HuH-7.5 (cell line): ENCODE measurements at places on chromosomes 5 and 9.

- DNase-seq = no peak
Observed at GRCh38 chr5:115417076-115417475, 120.6 kb upstream of the CCDC112 start.

DNA sequence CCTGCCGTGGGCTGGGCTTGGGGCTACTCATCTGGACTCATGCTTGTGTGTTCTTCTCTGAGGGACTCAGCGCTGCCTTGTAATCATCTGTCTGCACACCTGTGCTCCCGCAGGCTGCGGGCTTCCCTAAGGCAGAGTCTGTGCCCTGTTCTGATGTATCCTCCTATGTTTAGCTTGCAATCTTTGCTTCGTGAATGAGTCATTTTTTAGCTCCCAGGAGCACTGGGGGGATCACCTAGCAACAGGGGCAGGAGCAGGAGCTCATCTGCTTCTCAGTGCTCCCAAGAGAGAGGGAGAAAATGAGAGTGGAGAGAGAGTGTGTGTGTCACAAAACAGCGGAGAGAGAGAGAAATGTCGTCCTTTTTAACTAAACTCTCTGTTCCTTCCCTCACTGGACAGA, 202.4 kb upstream of the ZNF618 start:
- DNase-seq = no peak

DNA sequence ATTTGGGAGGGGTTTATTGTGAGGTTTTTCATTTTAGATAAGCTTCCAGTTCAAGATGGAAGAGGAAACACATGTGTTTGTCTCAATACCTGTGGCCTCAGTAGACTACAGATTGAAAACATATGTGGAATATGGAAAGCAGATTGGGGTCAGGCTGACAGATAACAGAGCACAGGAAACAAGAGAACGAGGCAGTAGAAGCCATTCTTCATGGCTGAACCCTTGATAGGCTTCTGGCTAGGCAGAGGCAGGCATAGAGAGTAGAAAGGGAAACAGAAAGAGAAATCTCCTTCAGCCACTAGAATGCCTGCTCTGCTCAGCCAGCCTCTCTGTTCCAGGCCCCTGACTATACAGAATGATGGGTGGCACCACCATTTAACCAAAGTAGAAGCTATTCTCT, 152.5 kb downstream of the MUSK start:
- no peak for DNase-seq

GRCh38 chr9:91562416-91562815, 138.8 kb upstream of the NFIL3 start:
- no peak for DNase-seq

DNA sequence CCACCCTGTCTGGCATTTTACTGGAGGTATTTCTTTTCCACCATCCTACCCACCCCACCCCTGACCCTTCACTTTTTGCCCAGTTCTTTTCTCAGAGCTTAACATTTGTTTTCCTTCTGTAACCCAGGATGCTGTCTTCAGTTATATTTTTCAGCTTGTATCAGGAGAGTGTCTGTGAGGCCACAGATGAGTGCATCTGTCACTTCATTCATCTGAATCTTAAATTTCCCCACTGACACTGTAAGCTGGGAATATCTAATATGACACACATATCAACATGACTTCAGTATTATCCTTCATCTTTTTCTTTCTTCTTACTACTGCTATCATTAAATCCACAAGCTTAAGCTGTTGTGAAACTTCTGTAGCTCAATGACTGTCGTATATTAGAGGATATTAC, 4.9 kb downstream of the MARCHF3 start:
- DNase-seq = no peak

- DNase-seq = no peak
Observed at GRCh38 chr5:154238776-154239481, 48.4 kb downstream of the GALNT10 start.

GRCh38 chr9:82558346-82558745, 504.6 kb downstream of the RASEF start:
- no peak for DNase-seq

DNA sequence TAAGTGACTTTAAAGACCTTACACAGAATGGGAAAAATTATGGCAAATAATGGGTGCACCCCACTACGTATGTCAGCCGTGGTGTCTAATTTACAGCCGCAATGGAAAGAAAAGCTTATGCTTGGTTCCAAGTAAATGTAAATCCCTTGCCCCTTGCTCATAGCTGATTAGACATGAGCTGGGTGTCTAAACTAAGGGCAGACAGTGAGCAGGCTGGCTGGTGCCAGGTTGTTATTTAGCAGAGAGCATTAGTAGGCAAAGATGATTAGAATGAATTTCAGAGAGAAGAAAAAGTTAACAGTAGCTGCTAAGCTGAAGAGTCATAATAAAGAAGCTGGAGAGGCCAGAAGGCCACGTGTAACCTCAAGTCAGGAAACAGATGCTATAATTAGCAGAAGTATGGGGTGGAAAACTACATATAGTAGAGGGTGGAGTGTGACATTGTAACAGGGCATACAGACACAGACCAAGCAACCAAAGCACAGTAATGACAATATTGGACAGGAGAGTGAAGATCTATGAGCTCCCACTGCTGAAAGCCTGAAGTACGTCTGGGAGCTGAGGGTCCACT, 257.7 kb downstream of the MCTP1 start:
- no peak for DNase-seq

GRCh38 chr5:73654171-73654811, 28.3 kb downstream of the ARHGEF28 start:
- DNase-seq = no peak

GRCh38 chr9:72788966-72789735, 163.7 kb downstream of the ALDH1A1 start:
- no peak for DNase-seq

DNA sequence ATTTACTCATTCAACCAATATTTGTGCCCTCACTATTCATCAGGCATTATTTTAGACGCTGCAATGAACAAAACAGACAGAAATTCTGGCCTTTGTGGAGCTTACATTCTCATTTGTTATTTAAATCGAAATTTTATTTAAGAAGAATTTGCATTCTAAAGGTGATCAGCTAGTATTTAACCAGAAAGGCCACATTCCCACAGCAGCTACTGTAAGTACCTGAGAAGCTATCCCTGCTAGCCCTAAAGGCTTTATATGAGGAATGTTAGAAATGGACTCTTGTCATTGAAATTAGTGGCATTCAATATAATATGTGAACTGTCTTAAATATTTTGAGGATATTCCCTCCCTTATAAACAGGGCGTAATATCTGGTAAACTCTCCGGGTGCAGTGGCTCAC, 35.0 kb upstream of the GOLM1 start:
- DNase-seq = no peak

DNA sequence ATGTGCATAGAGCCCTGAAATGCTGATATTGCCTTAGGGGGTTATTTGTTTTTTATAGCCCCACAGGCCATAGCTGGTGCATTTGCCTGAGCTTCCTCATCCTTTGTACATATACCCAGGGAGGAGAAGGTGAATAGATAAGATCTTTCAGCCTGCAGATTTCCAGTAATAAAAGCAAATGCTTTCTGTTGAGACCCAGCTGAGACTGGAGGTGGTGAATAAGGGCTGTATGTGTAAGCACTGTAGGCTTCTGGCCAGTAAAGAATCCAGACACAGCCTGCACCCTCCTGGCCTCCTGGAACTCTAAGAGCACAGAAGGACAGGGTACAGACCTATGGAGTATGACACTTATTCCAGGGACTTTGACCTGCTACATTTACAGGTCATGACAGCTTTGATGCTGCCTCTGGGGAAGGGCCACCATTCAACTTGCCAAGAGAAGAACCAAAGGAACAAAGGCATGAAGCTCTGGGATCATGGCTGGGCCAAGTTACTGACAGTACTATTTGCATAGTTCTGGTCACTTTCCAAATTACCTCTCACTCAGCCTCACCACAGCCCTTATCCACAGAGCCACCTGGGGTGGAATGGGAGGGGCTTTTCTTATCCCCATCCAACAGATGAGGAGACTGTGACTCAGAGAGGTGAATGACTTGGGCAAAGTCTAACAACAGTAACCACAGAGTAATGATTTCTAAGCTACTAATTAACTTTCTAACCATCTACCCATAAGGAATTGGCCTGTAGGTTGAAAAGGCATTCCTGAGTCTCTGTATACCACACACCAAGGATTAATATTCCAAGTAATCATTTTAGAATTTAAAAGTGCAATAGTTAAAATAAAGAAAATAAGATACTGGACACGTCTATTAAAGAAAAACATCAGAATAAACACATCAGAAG, 604.5 kb upstream of the KLF4 start:
- no peak for DNase-seq

DNA sequence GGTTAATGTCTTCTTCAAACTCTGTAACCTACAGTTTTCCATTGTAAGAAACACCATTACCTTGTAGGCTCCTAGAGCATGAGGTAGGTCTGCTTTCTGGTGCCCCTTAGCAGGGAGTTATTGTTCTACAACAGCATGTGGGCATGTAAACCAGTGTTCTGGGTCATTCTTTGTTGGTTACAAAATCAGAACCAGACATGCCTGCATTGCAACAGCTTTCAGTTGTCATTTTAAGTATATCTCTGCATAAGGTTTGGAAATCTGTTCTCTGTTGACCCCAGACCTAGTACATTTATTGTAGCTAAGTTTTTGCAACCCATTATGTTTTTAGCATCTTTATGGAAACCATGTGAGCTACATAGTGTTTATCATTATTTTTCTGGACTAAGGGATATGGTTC, 10.9 kb downstream of the RGMB start:
- DNase-seq = no peak

GRCh38 chr5:105803431-105803830, 1867.3 kb downstream of the EFNA5 start:
- DNase-seq = no peak

DNA sequence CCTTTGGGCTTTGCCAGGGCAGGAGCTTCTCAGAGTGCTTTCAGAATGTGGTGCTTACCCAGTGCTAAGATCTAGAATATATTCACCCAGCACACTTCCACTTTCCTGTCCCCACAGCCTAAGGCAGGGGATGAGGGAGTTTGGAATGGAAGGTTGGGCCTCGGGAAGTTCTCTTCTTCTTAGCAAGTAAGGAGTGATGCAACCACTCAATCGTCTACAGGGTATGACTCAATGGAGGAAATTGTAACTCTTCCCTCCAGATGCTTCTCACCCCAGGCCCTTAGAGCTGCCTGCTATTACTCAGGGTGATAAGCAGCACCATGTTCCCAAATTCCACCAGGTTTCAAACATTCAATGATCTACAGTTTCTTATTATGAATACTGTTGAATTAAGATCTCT, 30.8 kb upstream of the AGGF1 start:
- no peak for DNase-seq

GRCh38 chr9:135559606-135560005, 1.9 kb upstream of the PAEP start:
- no peak for DNase-seq

- no peak for DNase-seq
Observed at GRCh38 chr5:146744068-146744745, 134.3 kb downstream of the PPP2R2B start.

DNA sequence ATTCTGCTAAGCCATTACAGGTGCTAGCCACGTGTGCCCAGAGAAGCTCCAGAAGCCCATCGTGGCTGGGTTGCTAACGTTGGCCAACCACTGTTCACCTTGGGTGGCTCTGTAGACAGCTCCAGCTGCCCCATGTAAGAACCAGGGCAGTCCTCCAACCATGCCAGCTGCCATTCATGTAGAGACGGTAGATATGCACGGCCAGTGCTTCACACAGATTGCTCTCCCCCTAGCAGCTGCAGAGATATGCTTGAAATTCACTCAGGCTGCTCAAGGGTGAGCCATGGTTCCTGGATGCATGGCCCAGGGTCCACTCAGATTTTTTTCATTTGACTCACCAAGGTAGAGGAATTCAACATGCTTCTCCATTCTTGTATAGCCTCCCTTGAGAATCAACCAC, 31.0 kb downstream of the GADD45G start:
- no peak for DNase-seq

DNA sequence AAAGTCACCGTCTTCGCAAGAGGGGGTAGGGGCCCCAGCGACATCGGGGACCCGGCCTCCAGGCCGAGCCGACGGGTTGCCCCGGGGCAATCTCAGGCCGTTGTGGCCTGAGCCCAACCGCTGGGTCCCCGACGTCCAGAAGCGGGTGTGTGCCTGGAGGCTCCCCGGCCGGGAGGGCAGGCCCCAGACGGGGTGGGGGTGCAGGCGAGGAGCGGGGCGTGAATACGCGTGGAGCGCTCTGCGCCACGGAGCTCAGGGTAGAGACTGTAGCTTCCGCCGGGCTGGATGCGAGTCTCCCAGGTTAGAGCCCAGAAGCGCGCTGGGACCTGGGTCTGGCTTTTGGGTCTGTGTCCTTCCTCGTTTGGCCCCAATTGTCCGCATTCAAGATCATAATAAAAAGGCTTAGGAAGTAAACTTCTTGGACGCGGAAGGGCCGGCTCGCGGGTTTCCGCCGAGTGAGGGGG, 3.5 kb downstream of the BARX1 start:
- DNase-seq = no peak

GRCh38 chr5:18380729-18381362, 746.6 kb downstream of the TAF11L14 start:
- DNase-seq = no peak

- DNase-seq = no peak
Observed at GRCh38 chr5:157115502-157115901, 6.7 kb upstream of the HAVCR2 start.

DNA sequence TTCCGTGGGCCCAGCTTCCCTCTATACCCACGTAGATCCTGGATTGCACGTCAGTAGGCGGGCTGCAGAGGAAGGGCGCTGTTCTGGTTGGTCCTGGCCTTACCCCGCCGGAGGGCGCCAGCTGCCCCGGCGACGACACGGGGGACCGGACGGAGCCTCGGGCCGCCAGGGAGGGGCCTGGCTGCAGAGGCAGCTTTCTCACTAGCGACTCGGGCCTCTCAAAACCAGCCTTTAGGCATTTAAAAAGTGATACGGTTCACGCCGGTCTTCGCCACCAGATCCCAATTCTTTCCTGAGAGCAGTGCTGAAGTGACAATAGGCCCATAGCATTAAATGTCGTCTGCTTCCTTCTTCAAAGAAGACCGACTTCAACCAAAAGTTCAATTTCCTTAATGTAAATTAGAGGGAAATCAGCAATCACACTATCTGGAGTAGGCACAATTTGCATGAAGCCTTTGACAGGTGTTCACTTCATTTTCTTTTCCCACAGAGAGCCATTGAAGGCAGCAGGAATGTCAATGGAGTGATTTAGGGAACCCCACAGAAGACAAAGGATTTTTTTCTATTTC, 17.6 kb upstream of the UBE2D2 start:
- no peak for DNase-seq

DNA sequence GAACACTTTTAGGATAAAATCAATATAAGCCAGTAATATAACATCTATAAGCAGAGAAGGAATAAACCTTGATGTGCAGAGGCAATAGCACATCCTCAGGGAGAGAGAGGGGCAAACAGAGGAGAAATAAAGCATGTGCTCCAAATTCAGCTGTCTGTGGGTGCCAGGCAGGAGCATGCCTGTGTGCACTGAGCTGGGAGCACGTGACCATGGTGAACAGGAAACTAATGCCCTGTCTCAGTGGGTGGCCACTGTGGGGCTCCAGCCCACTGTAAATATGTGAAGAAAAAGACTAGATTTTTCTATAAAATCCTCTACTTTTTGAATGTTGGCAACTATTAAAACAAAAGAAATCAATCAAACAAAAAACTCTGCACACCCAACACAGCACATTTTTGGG, 55.3 kb downstream of the FYB1 start:
- DNase-seq = no peak

- DNase-seq = no peak
Observed at GRCh38 chr5:132303589-132303988, 9.4 kb downstream of the SLC22A4 start.

GRCh38 chr5:20833081-20833627, 845.2 kb upstream of the CDH18 start:
- DNase-seq = no peak
